Mesendoderm (in vitro differentiated cells): ENCODE measurements at places on chromosomes 13 and 19.

- no peak for DNase-seq
Measured at GRCh38 chr13:101453784-101454201, 1.3 kb downstream of the ITGBL1 start.

GRCh38 chr19:33997690-33998089 lies 174.6 kb upstream of the LSM14A start:
- DNase-seq: no peak

DNA sequence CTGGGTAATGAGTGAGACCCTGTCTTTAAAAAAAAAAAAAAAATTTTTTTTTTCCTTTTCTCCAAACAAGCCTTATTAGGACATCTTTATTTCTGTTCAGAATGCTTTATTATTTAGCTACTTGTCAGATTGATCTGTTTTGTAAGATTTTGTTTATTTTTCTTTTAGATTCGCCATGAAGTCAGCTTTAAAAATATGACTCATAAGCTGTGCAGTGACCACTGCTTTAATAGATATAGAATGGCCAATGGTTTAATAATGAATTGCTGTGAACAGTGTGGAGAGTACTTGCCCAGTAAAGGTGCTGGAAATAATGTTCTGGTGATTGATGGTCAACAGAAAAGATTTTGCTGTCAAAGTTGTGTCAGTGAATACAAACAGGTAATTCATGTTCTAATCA lies 47.7 kb downstream of the ZMYM2 start:
- DNase-seq: no peak

DNA sequence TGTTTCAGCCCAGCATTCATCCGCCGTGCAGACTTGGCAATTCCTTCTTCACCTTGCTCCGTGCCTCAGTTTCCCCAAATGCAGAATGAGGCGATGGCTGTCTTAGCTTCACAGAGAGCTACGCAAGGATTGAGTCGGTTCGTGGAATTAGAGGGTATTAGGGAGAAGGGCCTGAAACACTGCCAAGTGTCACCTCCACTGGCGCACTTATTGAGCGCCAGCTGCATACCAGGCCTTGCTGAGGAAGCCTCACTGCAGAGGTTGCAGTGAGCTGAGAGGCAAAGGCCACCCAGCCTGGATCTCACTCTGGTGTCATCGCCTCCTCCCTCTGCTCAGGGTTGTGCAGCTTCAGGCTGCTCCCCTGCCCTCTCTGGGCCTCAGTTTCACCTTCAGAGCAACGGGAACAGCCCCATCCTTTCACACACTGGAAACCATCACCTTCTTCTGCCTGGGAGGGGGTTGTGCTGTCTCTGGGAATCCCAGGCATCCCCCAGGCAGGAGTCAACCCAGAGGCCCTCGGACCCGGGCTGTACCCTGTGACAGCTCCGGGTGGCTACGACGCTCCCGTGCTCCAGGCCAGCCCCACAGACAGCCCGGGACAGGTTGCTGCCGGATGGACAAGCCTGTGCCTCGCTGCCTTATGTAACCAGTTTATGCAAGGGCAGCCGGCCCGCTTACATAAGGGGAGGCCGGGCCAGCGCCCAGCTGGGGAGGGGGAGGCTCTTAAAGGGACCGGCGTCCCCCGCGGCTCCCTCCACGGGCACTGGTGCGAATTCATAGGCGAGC lies 31.9 kb downstream of the NFIC start:
- peak; percentile 39 for DNase-seq

DNA sequence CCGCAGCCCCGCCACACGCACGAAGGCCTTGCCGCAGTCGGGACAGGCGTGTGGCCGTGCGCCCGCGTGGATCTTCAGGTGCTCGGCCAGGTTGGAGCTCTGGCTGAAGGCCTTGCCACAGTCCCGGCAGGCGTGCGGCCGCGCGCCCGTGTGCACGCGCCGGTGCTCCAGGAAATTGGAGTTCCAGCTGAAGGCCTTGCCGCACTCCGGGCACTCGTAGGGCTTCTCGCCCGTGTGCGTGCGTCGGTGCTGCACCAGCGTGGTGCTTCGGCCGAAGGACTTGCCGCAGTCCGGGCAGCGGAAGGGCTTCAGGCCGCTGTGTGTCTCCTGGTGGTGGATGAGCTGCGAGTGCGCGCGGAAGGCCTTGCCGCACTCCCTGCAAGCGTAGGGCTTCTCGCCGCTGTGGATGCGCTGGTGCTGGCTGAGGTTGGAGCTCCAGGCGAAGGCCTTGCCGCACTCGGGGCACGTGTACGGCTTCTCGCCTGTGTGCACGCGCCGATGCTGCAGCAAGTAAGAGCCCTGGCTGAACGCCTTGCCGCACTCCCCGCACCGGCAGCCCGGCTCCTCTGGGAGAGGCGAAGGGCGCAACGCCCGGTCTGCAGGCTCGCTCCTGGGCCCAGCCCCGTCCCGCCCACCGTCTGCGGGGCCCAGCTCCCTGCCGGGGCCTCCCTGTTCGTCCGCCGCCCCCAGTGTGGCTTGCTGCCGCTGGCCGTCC lies 3.6 kb upstream of the A1BG start:
- DNase-seq: no peak
